ENCODE measurements at places on chromosomes 1 and 21.

- no peak for DNase-seq
Observed at GRCh38 chr21:29610779-29611360, 312.1 kb downstream of the BACH1 start.

- no peak for DNase-seq
Observed at GRCh38 chr1:45623972-45624371, at the start of gene CCDC17. TSS of gene CCDC17 (minus strand) at chr1:45624054. CDS start at chr1:45623909, 145 bp downstream.

DNA sequence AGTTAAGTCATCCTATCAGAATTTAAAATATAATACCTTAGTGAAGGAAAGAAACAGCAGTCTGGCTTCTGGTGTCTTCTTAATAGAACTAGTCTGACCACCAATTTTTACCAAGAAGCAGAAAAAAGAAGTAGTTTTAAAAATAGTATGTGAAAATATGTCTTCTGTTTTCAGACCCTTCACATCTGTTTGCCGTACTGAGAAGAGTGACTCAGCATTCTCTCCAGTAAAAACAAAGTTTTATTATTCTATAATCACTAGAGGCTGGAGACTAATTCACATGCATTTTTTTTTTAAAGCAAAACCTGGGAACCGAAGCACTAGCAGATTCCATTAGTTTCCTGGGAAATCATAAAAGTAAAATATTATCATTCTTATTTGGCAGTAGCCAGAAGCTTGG, 163.8 kb downstream of the COL24A1 start:
- DNase-seq, result no peak

- DNase-seq, result no peak
Observed at GRCh38 chr1:65292861-65293593, 16.3 kb upstream of the DNAJC6 start.

DNA sequence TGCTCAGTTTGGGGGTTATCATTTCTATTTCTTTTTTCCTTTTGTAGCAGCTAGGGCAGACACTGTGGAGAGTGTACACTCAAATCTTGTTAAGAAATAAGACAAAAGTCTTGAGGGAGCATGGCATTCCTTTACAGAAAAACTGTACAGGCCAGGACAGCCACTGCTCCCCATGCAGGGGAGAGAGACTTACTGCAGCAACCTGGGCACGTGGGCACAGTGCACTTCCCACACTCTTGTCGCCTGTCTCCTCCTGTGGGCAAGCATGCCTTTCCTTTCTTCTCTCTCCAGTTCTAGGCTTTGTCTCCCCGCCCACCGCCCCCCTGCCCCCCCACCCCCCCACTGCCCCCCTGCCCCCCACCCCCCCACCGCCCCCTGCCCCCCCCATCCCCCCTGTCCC, 51.9 kb downstream of the PHC2 start:
- no peak for DNase-seq

- DNase-seq, result no peak
Observed at GRCh38 chr1:23101887-23102286, 66.8 kb downstream of the LUZP1 start.

- no peak for DNase-seq
Observed at GRCh38 chr1:15755646-15756040, 3.0 kb upstream of the FBLIM1 start.

DNA sequence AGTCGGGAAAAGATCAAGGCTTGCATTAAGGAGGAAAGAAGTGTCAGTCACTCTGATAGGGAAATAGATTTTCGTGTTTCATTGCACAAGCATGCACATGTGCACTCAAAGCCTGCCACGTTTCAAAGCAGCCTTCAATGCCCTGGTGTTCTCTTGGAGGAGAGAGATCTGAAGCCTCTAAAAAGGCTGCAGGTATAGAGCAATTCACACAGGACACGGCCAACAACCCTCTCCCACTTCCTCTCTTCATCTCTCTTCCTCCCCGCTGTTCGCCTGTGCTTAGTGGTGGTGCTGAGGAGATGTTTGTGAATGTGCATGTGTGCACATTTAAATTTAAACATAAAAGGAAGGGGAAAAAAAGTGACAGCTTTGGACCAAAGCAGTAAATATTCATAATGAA, 117.7 kb downstream of the NUF2 start:
- DNase-seq, result no peak

GRCh38 chr1:99497690-99498089, 148.2 kb upstream of the PALMD start:
- DNase-seq, result no peak

DNA sequence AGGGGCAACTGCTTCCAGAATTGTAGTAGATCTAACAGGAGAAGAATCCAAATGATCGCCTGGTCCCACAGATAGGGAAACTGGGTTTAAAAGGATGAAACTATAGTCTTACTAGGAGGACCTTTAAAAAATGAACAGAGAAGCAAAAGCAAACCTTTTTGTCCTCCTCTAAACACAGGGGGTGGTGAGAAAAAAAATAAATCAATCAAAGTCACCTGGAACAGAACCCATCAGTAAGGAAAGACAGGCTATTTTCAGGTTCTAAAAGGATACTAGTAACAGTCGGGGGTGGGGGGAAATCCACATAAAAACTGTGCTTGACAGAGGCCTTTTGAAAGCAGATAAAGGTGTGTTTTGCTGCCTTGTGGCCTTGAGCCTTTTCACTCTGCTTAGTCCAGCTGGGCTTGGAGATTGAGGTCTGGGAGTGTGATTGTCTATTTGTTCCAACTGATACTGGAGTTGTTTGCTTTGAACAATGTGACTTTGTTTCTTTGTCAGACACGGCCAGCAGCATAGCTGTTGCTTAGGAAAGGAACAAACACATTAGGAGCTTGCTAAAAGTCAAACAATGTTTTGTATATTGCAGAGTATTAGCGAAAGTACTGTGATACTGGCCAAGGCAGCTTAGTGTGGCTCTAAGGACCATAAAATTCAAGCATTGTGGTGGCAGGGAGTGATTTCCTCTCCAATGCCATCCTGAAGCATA, 141.1 kb upstream of the IRF2BP2 start:
- no peak for DNase-seq
